ENCODE measurements at places on chromosomes 6 and 20.

DNA sequence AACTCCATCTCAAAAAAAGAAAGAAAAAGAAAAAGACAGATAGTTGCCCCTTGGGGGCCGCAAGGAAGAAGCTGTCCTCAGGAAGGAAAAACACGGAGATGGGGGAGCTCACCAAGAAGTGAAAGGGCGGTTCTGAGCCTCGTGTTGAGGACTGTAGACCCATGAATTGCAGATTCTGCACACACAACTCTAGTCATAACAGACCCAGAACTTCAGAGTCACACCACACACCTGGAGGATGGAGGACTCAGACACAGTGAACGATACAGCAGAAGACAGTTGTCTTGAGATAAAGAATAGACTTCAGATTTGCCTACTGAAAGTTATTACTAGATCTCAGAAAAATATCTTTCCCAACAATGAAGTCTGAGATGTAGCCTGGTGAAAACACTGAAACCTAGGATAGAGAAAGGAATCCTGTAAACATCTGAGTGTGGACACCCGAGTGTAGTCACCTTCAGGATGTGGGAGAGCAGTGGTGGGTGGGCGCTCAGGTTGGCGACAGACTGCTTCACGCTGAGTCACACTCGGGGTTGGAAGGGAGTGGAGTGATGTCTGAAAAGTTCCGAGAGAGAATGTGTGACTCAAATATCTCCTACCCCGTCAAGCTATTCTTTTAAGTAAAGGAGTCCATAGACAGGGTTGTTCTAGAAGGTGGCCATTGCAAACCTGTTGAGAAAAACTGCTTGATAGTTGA, 88.1 kb downstream of the MAP3K4 start:
- peak; percentile 88 for DNase-seq

DNA sequence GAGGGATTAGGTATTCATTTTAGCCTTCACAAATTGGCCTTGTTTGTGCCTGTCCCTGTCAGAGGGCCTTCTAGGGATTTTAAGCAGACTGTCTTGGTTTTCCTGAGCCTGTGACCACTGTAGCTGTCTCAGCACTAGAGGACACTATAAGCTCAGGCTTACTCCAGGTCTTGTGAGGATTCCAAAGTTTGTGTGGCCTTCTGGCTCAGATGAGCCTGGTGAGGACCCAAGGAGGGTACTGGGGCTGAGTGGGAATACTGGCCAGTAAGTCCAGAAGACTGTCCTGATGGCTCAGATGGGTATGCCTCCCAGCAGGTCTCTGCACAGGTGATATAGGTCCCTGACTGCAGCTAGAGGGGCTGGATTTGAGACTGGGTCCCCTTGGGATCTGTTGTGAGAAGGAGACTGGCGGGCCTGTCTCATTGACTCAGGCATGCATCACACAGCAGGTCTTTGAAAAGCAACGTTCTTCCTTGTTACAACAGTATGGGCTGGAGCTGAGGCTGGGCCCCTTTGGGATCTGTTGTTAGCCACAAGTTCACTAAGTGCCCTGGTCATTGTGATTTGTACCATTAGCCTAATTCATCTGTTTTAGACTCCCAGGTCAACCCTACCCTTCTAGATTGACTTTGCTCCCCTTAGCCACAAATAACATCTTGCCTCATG, 26.3 kb upstream of the TFB1M start:
- DNase-seq: peak; percentile 61

DNA sequence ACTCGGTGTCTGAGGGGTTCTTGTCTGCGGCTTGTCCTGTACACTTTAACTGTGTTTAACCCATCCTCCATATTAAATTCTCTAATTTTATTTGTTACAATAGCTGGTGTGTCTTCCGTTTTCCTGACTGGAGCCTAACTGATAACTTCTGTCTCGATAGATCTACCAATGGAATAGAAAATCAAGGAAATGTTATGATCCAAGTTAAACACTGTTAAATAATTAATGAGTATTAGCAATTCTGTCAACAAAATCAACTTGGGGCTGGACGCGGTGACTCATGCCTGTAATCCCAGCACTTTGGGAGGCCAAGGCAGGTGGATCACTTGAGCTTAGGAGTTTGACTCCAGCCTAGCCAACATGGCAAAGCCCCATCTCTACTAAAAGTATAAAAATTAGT, 81.7 kb downstream of the DNAH8 start:
- DNase-seq: no peak

- DNase-seq: no peak
These were observed 6.4 kb downstream of the NPEPL1 start for GRCh38 chr20:58698741-58699622.
